ENCODE measurements at places on chromosomes 3 and 15. TPM values are rescaled to one million over a fixed set of nuclear protein-coding genes. Genes with fewer than 3 reads are reported as not detected.

Gene C3orf22
- total RNA-seq: not detected

Gene DUOXA1
- 66.5 TPM for total RNA-seq

Gene TNNC1
- 1.7 TPM for total RNA-seq

Gene THBS1
- total RNA-seq: 513 TPM

Gene ITIH3
- total RNA-seq: 7.6 TPM

Gene MEIS2
- total RNA-seq: 76.9 TPM

Gene PLA2G4E
- 8.8 TPM for total RNA-seq

Gene SEMA6D
- total RNA-seq: 34.9 TPM

Gene C3orf20
- 0.49 TPM for total RNA-seq

Gene CHST2
- 12.5 TPM for total RNA-seq

Gene RPP25
- 11.3 TPM for total RNA-seq

Gene CADM2
- 3.7 TPM for total RNA-seq

Gene ADIPOQ
- total RNA-seq: 36.6 TPM

Gene AGTR1
- total RNA-seq: 12.0 TPM

Gene TM4SF18
- 10.1 TPM for total RNA-seq

Gene TRIM42
- total RNA-seq: not detected

Gene PRRT3
- total RNA-seq: 1.7 TPM

Gene CASR
- total RNA-seq: not detected

Gene ARPP21
- total RNA-seq: not detected

Data from vagina (tissue), 2 donors.